ENCODE measurements at places on chromosomes 3 and 15. TPM values are rescaled to one million over a fixed set of nuclear protein-coding genes. Genes with fewer than 3 reads are reported as not detected.

Gene ROBO2
- total RNA-seq = under 0.01 TPM

Gene ZMYND10
- 0.10 TPM for total RNA-seq

Gene PCYT1A
- total RNA-seq = 73.5 TPM

Gene PDE12
- total RNA-seq = 43.4 TPM

Gene ASB14
- 0.10 TPM for total RNA-seq

Gene COL8A1
- not detected for total RNA-seq

Gene ILDR1
- 0.21 TPM for total RNA-seq

Gene TUSC7
- not detected for total RNA-seq

Gene TWF2
- total RNA-seq = 70.5 TPM

Gene CCDC71
- total RNA-seq = 15.4 TPM

Gene NUP210
- 63.0 TPM for total RNA-seq

Gene HDAC11
- total RNA-seq = 2.3 TPM

Gene TAGLN3
- not detected for total RNA-seq

Gene SLC38A3
- not detected for total RNA-seq

Gene RIOX2
- total RNA-seq = 12.1 TPM

Gene MGLL
- 10.7 TPM for total RNA-seq

Gene REC114
- not detected for total RNA-seq

Gene TMIE
- total RNA-seq = 0.31 TPM

Gene ARGFX
- total RNA-seq = not detected
